Cortex of kidney (tissue), 1 donor: ENCODE measurements at places on chromosomes 11 and 22.

DNA sequence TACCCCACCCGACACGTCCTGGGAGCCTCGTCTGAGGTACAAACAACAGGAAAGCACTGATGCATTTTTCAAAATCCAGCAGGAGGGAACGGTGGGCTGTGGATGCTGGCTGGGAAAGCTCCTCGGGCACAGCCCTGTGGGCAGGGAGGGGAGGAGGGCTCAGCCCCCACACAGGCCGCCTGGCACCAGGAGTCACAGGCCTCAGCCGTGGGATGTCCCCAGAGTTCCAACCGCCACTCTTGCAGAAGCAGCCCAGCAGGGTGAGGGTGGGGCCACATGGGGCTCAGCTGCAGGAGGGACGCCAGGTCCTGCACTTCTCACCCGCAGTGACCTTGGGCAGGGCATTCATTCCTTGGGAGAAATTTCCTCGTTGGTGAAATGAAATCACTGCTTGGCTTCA lies 274.6 kb downstream of the BRD1 start:
- DNase-seq, result no peak

GRCh38 chr11:19793326-19793725 lies 80.7 kb downstream of the NAV2 start:
- DNase-seq, result no peak

DNA sequence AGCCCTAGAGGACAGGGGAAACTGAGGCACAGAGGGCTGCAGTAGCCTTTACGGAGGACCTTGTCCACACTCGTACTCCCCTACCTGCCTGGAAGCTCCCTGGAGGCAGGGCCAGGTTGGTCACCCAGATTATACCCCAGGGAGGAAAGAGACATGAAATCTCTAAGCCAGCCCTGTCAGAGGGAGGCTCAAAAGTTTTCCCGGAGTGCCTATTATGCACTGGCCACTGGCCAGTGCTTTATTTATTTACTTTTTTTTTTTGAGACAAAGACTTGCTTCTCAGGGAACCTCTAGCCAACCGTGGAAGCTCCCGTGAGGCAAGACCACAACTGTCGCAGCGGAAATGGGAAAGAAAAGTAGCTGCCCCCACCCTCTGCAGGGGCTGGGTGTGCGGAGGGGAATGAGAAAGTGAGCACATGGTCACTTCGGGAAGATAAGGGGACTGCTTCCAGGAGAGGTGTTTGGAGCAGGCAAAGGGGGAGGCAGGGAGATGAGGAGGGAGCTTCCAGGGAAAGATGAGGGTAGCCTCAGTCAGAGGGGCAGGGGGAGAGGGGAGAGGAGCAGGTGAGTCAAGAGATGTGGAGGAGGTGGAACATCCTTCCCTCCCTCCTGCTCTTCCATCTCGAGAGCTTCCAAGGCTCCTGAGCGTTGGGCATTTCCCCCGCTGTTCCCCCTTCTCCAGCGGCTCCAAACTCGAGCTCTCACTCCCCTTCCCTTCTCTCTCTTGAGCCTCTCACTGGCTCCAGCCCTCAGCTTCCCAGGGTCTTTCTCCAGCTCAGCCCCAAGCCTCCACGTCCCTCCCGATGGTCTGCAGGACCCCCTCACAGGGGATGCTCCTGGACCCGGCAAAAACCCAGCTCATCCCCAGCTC lies 4.3 kb downstream of the IL2RB start:
- DNase-seq, result no peak

GRCh38 chr11:77557553-77557952 lies 32.2 kb upstream of the AQP11 start:
- DNase-seq, result no peak

GRCh38 chr11:70732023-70732880 lies 333.9 kb downstream of the CTTN start:
- DNase-seq, result no peak

DNA sequence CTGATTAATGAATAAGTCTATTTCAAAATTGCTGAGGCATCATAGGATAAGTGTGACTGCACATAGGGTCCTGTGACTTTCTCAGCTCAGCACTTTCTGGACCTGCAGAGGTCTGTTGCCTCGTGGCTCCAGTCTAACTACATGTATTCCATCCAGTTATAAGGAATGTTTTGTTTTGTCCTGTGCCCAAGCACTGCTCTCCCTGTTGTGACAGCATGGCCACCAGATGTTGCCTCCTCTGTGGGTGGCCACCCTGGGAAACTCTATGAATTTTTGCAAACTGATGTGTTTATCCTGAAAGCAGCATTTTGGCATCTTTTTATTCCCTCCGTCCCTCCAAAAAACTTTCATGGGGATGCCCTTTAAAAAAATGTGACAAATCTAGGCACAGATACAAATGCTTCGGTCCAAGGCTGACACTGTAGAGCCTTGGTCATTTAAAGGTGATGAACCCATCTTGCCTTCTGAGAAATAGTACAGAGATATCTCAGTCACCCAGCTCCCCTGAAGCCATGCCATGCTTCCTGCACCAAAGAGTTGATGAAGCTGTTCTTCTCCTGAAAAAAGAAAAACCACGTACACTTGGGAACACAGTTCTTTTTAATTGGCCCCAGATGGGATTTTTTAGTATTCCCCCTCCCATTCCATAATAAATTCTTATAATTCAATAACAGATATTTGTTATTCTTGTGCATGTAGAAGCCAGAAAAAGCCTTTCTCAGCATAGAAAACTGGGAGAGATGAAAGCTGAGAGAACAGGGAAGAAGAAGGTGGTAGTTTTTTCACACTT lies 72.6 kb downstream of the CCDC34 start:
- no peak for DNase-seq

DNA sequence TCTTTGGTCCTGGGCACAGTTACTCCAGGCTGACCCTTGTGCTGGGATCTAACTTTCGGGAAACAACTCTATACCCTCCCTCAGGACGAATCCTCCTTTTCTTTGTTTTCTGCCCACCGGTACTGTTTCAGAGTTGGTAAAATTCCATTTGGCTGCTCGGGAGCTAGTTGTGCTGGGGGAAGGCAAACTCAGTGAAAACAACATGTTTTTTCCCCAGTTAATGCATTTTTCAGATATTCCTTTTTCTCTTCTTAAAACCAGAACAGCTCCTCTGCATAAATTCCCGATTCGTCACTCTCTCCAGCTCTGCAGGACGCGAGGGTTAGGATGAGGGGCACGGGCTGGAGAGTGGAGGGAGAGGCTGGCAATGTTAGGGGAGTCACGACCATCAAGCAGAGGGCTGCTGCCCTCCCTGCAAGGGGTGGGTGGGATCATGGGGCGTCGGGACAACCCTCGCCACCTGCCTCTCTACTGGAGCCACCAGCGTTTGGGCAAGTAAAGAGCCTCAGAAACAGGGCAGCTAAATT lies 31.3 kb downstream of the LRRC10B start:
- no peak for DNase-seq

- DNase-seq, result no peak
Measured at GRCh38 chr11:95149651-95150364, 60.2 kb downstream of the ENDOD1 start.

DNA sequence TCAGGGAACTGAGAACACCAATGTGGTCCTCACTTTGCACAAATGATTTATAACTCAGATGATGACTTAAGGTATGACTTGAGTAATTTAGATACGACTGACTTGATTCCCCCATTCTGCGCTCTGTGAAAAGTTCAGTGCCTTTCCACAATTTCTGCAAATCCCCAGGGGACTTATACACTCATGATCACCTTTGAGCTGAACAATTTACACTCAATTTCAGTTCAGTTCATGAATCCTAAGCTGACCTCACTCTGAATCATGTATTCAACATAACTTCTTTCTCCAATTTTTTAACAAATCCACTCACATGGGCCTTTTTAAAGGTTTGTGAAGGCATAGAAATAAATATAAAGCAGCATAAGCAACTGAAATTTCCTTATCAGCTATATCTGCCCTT lies 274.2 kb downstream of the FAM76B start:
- no peak for DNase-seq

DNA sequence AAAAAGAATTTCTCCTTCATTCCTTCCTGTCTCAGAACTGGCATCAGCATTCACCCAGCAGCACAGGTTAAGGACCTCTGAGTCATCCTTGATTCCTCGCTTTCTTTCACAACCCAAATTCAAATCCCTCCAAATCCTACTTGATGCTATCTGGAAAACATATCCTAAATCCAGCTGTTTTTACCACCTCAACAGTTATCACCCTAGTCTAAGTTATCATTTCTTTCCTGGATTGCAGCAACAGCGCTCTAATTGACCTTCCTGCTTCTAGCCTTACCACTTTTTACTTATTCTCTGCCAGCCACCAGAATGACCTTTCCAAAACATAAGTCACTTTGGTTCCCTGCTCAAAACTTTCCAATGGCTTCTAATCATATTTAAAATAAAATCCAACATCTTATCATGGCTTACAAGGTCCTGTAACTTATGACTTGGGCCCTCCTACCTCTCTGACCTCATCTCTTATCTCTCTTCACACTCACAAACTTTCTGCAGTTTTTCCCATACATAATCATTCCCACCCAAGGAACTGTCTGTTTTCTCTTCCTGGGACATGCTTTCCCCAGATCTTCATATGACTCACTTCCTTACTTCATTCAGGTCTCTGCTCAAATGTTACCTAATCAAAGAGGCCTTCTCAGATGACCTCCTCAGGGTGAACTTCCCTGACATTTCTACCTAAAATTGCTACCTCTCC lies 119.4 kb downstream of the TTC28 start:
- DNase-seq, result no peak

DNA sequence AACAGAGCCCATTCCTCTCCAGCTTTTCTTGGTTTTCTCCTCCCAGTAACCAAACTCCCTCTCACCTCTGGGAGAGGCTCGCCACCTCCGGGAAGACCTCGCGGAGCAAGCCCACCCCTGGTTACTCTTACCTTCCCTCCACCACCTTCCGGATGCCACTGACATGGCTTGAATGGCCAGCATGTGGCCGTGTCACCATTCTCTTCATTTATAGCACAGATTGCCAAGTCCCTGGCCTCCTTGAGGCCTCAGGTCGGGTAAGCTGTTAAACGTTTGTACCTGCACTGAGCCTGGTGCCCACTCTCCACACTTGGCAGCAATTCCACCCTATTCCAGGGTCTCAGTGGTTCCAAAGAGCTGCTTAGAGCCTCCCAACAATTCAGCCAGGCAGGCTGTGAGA lies 8.0 kb upstream of the FXYD2 start:
- no peak for DNase-seq

DNA sequence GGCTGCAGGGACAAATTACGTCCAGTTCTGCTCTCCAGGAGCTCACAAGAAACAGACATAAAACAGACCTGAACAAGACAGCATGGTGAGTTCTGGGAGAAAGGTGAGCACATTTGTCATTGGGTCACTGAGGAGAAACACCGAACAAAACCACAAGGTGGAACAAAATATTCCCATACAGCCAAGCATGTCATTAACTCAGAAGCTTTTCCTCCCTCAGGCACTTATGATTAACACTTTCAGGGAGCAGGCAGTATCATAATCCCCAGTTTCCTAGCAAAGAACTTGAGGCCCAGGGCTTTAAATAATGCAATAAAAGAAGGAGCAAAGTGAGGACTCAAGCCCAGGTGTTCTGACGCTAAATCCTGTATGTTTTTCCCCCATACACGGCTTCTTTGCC lies 43.0 kb downstream of the P4HA3 start:
- DNase-seq, result no peak

- DNase-seq, result no peak
Measured at GRCh38 chr22:27262361-27262760, 539.2 kb downstream of the MN1 start.

DNA sequence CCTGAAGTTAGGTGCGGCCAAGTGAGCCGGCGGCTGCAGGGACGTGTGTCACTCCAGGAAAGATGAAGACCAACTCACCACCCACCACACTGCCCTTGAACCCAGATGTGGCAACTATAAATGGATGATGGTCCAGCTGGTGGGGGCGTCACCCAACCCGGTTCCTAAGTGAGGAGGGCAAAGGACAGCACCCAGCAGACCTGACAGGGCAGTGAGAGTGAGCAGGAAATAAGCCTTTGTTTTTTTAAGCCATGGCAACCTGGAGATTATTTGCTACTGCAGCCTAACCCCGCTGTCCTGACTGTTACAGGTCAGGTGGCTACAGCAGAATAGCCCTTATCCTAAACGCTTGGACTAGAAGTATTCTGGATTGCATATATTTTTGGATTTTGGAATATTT lies 228.9 kb downstream of the CTTN start:
- no peak for DNase-seq

DNA sequence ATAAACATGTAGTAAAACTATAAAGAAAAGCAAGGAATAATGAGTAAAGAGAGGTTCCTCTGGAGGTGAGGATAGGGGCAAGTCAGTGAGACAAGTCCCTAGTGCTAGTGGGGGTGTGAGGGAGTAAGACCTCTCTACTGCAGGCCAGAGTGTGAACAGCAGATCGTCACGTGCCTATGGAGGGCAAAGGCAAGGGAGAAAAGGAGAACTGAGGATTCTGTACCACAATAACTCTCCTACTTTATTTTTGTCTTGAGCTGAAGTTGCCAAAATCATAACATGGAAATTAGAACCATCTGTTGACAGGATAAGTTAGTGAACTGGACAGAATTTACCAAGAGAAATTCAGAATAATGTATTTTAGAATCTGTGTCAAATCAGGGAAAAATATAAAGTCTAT lies 77.6 kb downstream of the ENTHD1 start:
- DNase-seq, result no peak

DNA sequence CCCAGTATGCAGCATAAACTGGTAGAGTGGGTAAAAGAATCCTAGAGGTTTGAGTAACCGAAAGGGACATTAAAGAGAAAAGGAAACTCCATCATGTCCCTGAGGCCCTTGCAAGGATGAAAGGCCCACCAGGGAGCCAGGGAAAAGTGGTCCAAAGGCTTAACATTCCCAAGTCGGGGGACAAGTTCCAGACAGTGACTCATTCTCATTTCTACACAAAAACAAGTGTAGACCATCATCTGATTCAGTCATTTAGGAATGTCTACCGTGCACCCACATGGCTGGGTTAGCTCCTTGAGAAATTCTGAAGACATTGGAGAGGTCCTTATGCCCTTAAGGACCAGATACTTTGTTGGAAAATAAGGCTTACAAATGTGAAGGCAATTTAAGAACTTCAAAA lies 4.8 kb upstream of the NOX4 start:
- DNase-seq, result no peak

GRCh38 chr11:100719809-100720221 lies 32.7 kb downstream of the ARHGAP42 start:
- no peak for DNase-seq

DNA sequence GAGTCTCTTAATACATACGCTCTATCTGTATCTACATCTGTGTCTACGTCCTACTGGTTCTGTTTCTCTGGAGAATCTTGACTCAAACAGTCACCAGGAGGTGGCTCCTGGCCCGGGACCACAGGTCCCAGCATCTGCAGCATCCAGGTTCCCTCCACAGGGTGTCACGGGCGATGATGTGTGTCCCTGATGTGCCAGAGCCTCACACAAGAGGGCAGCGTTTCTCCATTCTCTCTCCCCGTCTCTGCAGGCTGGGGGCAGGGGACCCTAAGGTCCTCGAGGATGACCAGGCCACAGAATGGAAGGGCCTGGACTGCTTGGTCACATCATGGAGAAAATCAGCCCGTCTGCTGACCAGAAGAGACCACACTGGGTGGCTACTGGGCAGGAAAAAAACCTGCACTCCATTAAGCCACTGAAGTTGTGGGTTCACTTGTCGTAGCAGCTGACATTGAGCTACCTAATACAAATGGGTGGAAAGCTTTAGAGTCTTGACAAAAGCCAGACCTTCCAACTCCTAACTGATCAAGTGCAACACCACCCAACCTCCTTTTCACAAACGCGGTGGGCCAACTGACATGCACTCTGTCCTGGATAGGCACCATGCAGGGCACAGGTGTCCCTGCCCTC lies 392.5 kb downstream of the CTTN start:
- no peak for DNase-seq

- DNase-seq, result no peak
Measured at GRCh38 chr11:5983443-5983842, 3.3 kb downstream of the OR52L1 start.
